T-cell (primary cell): ENCODE measurements at places on chromosomes 4 and X. TPM values are rescaled to one million over a fixed set of nuclear protein-coding genes. Genes with fewer than 3 reads are reported as not detected.

ZNF141 gene
- 44.6 TPM for total RNA-seq

RNF212 gene
- total RNA-seq, result 4.4 TPM

FANCB gene
- 3.2 TPM for total RNA-seq

SLIT2 gene
- total RNA-seq, result 0.22 TPM

USP17L28 gene
- not detected for total RNA-seq

FAM114A1 gene
- 0.35 TPM for total RNA-seq

MAGEB6 gene
- total RNA-seq, result not detected

MAGEA1 gene
- not detected for total RNA-seq

STPG2 gene
- not detected for total RNA-seq

FAM184B gene
- total RNA-seq, result not detected

MED14 gene
- total RNA-seq, result 49.3 TPM

KIF4A gene
- total RNA-seq, result 0.29 TPM

ENPEP gene
- not detected for total RNA-seq

MAGEA12 gene
- total RNA-seq, result not detected

CDX4 gene
- not detected for total RNA-seq

GAK gene
- total RNA-seq, result 182 TPM

ALAS2 gene
- not detected for total RNA-seq

COL4A6 gene
- 0.20 TPM for total RNA-seq

AFM gene
- not detected for total RNA-seq

CC2D2A gene
- 0.53 TPM for total RNA-seq

CHM gene
- 15.4 TPM for total RNA-seq

SOWAHB gene
- not detected for total RNA-seq

RRH gene
- total RNA-seq, result 0.33 TPM

USP17L27 gene
- total RNA-seq, result not detected

METTL14 gene
- 52.6 TPM for total RNA-seq

ZNF718 gene
- total RNA-seq, result 8.6 TPM

LEF1 gene
- 776 TPM for total RNA-seq

SSX4B gene
- not detected for total RNA-seq

HTN1 gene
- total RNA-seq, result not detected
